ENCODE measurements at places on chromosomes 5 and 9.

DNA sequence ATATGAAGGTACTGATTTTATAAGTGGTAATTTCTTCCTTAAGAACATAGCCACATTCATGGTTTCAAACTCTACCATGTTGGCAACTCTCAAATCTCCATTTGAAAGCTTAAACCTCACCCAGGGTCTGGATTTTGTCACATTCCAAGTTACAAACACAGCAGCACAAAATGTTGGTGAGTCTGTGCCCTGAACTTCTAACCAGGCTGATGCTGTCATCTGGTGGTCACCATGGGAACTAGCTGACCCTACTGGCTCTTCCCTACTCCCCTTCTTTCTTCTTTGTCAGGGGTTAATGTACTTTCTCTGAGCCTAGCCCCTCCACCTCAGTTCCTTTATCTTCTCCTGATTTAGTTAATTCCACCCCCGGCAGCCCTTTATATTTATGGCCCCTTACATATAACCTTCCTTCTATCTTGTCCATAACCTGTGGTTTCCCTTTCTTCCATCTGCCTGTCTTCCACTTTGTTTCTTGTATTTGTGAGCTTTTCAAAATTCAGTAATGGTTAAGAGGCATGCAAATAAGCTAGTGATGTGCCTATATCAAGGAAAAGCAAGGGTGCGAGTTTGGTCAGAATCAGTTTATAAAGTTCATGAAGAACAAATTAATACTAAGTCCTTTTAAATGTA is 35.9 kb downstream of the TGFBR1 start:
- DNase-seq = peak; percentile 42

- DNase-seq = no peak
These were observed 10.2 kb upstream of the ERGIC1 start for GRCh38 chr5:172823840-172824362.

- DNase-seq = no peak
These were observed 29.4 kb downstream of the HRH2 start for GRCh38 chr5:175687231-175687701.

GRCh38 chr5:156395306-156395675 is 68.3 kb downstream of the SGCD start:
- no peak for DNase-seq

DNA sequence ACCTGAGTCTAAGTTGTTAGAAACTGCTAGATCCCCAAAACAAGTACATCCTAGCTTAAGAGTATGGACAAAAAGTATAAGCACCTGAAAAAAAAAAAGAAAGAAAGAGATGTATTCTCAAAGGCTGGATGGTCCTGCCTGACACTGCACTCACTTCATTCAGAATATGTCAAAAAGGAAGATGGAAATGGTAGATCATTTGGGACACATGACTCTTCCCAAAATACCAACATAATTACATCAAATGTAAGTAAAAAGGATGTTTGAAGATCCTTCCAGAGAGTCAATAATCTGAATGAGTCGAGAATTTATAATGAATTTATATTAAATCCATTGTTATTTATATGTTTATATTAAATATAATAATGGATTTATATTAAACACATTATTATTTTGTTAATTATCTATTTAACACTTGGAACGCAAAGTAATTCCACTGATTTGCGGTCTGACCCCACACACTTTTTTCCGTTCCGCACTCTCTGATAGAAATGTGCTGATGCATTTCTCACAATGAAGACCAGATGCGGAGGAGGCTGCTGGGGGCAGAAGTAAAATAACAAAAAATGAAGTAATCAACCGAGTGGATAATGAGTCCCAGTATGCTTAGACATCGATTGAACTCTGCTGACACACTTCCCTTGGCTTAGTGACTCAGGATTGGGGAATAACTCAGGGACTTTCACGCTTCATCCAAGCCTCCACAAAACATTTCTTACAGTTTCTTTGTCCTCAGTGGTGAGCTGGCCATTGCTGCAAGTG is 201.2 kb downstream of the ADAMTS12 start:
- DNase-seq = no peak

GRCh38 chr9:138025908-138026307 is 148.3 kb downstream of the CACNA1B start:
- no peak for DNase-seq

DNA sequence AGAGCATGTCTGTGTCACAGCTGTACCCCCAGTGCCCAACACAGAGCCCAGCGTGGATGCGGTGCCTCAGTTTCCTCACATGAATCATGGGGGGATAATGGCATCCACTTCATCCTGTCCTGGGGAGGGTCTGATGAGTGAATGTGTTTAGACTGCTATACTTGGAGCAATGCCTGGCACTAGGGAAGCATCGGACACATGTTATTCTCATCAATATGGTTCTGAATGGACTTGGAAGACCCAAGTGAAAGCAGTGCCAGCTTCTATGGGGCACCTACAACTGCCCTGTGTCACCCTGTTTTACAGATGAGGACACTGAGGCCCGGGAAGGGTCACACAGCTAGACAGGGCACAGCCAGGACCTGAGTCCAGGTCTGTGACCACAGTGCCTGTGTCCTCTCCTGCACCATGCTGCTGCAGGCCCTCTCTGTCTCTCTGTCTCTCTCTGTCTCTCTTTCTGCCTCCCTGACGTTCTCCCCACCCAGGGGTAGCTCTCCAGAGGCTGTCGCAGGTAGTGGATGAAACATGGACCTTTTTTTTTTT is 42.3 kb upstream of the NEK6 start:
- no peak for DNase-seq

DNA sequence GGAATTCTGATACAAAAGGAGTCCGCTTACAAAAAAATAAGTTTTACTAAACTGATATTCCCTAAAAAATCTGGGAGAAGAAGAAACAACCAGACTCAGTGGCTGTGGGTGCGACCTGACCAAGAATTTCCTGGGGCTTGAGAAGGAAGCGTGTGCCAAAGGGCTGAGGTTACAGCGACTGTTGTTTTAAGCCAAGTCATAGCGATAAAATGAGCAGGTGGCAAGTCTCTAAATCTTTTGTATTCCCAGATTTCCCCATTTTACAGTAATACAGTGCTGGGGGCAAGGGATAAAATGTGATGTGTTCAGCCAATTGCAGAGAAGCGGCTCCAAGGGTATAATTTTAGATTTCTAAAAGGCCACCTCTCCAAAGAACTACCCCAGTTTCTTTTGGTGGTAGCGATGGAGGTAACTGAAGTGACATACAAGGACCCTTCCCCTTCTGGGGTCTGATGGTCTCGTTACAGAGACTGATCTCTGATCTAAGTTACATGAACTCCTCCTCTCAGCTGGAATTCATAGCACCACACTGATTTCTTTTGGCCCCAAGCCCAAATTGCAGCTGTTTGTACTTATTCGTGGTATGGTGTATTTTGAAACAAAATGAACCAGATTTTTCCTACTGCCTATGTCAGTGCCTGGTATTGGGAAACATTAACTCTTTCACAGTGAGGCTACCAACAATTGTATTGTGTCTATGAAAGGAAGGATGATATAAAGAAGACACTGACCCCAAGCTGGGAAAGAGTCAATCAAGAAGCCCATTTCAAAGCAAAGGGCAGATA is 41.6 kb downstream of the LPAR1 start:
- DNase-seq = no peak

- no peak for DNase-seq
These were observed 37.7 kb upstream of the ZFAND5 start for GRCh38 chr9:72402744-72403143.

DNA sequence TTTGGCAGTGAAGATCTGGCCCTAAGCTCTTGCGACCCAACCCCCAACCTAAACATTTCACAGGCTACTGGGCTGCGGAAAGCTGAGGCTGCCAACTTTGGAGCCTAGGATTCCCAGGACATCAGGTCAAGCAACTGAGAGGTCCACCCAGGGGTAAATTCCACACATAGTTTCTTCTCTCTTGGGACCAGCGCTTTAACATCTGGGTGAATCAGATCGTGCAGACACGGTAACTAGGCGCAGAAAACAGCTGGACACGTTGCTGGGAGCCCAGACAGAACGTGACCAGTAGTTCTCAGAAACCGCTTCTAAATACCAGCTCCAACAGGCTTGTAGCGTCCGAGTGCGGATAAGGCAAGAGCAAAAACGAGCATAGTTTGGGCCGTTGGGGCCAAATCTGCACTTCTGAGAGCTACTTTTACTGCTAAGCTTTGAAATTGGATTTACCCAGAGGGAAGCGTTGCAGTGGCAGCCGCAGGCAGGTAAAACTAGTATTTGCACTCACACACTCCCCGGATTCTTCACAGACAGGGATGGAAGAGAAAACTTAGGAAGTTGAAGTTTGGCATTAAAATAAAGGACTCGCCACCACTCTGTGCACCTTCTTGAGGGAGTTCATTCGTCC is 11.8 kb downstream of the ITGA1 start:
- peak; percentile 8 for DNase-seq

DNA sequence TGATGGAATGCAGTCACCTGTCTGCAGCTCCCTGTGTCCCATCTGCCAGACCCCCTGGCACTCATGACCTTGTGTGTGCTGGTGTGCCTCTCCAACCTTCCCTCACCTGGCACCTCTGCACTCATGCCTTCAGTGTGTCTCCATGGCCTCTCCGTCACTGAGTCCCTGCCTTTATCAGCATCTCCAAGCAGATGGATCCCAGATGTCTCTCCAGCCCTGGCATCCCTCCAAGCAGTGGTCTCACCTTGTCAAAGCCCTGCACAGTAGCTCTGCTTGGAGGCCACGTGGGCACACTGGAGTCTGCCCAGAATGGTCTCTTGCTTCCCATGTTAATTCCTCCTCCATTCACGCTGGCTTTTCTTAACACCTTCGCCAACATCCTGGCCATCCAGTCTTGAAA is 84.8 kb downstream of the DAP start:
- no peak for DNase-seq

GRCh38 chr9:15469862-15470261 is 40.9 kb downstream of the PSIP1 start:
- no peak for DNase-seq

DNA sequence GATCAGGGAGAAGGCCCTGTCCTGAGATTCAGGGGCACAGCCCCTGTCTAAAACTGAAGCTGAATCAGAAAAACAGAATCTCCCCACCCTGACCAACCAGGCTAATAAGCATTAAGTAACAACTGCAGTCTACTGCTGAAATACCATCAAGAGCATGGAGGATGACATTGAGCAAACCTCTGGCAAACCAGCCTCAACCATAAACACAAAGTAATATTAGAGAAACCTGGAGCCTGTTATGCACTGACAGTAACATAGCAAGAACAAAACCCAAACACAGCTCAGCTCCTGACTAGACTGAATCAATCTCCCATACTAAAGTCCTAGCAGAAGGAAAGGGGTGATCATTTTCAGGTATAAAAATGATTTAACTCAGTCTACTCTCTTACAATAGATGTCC is 24.8 kb upstream of the CCL21 start:
- no peak for DNase-seq

- no peak for DNase-seq
These were observed 37.9 kb downstream of the SLC27A6 start for GRCh38 chr5:129003232-129003631.

DNA sequence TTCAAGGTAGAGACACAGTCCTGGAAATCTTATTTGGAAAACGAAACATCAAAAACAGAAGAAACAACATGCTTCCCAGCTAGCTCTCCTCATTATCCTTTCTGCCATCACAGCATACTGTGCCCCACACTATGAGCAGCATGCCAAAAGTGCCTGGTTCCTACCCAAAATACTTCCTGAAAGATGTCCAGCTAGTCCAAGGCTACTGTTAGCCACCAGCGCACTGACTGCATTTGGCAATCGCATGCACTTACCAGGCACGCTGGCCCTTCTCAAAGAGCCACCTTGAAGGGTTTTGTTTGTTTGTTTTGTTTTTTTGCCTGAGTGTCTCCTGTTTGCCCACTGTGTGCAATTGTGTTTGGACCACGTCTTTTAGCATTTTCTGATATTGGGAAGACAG is 6.8 kb downstream of the HSPB3 start:
- DNase-seq = no peak

DNA sequence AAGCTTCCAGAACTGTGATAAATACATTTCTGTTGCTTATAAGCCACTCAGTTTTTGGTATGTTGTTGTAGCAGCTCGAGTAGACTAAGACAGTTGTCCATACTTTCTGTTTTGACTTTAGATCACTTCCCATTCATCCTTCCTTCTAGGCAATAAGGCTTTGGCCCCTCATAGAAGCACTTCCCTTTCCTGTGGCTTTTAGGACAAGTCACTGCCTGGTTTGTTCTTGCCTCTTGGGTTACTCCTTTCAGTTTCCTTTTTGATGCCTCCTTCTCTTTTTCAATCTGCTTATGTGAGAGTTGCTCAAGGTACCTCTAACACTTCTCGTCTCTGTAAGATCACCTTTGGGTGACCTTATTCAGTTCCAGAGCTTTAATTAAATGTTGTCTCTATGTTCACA is 72.4 kb upstream of the NTRK2 start:
- no peak for DNase-seq

- no peak for DNase-seq
These were observed 13.0 kb upstream of the PCDHAC2 start for GRCh38 chr5:140953234-140953633.

All from germinal center (tissue), 1 donor.